ENCODE measurements at places on chromosomes 4 and X.

GRCh38 chrX:111504941-111505340, 6.5 kb upstream of the SERTM2 start:
- DNase-seq = no peak

DNA sequence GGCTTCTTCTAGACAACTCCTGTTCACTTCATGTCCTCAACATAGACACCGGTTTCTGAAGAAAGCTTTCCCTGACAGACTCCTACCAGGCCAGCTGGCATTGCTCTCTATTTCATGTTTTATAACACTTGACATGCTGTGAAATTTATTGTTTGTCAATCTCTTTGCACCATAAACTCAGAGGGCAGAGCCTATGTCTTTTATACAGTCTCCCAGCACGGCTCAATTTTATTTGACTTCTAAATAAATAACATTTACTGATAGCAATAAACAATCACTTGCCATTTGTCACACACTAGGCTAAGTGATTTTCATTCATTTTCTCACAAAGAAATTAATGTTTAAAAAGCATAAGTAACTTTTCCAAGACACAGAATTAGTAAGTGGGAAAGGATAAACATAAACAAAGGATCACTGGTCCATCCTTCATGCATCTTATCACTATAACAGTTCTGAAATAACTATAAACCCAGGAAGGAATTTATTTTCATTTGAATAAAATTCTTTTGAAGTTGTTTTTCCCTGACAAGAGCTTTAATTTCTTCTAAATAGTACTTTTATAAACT, 577.6 kb downstream of the TECRL start:
- DNase-seq = no peak

DNA sequence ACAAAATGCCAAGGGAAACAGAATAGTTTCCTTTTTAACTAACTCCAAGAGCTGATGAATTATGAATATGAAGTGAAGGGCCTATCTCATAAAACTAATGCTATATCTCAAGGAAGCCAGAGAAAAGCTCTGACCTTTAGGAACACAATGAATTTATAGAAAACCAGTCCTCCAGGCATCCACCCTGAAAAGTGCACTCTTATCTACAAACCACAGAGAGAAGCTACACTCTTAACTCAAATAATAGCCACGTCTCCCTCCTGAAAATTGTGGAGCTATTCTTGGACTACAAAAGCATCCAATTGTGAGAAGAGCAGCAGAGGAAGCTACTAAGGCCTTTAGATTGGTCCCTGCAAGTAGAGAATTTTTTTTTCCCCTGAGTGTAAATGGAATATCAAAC, 253.9 kb downstream of the IL15 start:
- DNase-seq = no peak

GRCh38 chr4:136329042-136329662, 1203.1 kb downstream of the PCDH18 start:
- DNase-seq = no peak

GRCh38 chr4:155590796-155591585, 75.7 kb upstream of the GUCY1A1 start:
- no peak for DNase-seq

DNA sequence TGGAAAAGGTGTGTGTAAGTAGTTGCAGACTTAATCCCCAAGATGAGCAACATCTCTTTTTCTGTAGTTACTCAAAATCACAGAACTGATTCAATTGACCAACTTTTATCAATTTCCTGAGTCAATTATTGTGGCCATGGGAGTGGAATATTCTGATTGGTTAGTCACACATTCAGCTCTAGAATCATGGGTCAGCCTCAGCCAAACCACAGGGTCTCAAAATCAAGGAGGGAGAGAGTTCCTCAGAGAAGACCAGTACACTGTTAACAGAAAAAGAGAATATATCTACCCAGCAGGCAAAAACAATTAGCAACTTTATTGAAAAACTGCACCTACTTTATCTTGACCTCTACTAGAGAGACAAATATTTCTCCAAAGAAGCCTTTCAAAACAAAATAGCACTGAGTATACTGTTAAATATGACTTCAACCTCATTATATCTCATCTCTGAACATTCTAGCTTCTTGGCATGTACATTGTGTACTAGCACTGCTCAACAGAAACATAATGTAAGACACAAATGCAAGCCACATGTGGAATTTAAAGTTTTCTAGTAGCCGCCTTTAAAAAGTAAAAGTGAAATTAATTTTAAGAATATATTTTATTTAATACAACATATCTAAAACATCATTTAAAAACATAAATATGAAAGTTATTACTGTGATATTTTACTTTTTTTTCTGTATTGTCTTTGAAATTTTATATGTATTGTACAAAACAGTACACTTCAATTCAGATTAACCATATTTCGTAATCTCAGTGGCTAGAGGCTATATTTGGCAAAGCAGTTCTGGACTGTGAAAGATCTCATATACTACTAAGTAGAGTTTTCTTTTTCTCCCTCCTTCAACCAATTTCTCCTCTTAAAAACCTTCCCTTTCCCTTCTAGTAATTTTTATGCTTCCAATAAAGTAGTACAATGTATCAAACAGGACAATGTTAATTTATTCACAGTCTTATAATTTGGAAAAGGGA, 11.8 kb upstream of the LCORL start:
- DNase-seq = no peak

- DNase-seq = no peak
Observed at GRCh38 chr4:157514711-157515110, 294.2 kb downstream of the GRIA2 start.

- DNase-seq = no peak
Observed at GRCh38 chrX:154648931-154649330, 4.4 kb downstream of the CTAG2 start.

GRCh38 chrX:151692825-151693224, 2.4 kb upstream of the PRRG3 start:
- no peak for DNase-seq

DNA sequence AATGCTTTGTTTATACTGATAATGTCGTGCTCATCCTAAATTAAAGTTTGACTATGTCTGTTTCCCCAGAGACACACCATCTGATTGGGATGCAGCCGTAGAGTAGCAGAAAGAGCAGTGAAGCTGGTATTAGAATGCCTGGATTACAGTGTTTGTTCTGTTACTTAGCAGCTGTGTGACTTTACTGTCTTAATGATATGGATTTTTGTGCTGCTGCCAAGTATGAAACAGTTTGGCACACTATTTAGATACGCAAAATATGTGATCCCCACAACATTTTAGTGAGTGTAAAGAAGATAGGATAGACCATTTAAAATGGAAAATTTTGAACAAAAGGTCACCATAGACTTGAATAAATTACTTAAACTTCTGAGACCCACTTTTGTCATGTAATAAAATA, 1.2 kb upstream of the CHIC1 start:
- DNase-seq = no peak

GRCh38 chr4:147019091-147019490, 73.4 kb upstream of the TTC29 start:
- DNase-seq = no peak

- no peak for DNase-seq
Observed at GRCh38 chr4:13601848-13602247, 25.7 kb downstream of the BOD1L1 start.

All from NCI-H526 treated with DMSO at 0.1 percent for 48 hours (cell line).